Stimulated activated CD4-positive, alpha-beta T cell treated with anti-CD3 and anti-CD28 coated beads, Interleukin-12 subunit alpha, Interleukin-12 subunit beta, amount 100 ng/mL, for 24 hours (primary cell): ENCODE measurements at places on chromosomes 5 and 9.

GRCh38 chr9:115086886-115087285 is 31.1 kb downstream of the TNC start:
- no peak for DNase-seq

DNA sequence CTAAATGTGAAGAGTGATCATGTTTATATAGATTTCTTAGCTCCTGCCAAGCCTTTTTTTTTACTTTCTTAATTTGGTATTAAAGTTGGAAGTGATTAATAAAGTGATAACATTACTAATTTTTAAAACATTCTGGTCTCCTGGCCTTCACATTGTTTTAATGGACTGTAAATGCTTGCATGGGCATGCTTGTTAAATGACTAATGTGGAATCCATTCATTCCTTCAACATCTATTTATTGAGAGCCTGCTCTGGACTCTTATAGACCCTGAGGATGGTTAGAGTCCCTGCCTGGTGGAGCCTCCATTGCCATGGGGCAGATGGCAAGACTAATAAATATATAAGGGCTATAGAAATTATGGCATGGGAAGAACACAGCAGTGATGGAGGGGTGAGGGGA is 103.5 kb downstream of the NTRK2 start:
- no peak for DNase-seq

GRCh38 chr5:74237571-74238145 is 402.9 kb downstream of the ENC1 start:
- no peak for DNase-seq

- DNase-seq: no peak
These were observed 376.5 kb upstream of the DAB2 start for GRCh38 chr5:39801306-39801705.

GRCh38 chr5:116492776-116493175 is 81.8 kb downstream of the SEMA6A start:
- no peak for DNase-seq

GRCh38 chr5:457195-457961 is 14.4 kb downstream of the EXOC3 start:
- DNase-seq: no peak

- no peak for DNase-seq
These were observed 168.3 kb upstream of the PUM3 start for GRCh38 chr9:3012245-3012644.

GRCh38 chr5:63053019-63053638 is 474.5 kb downstream of the LRRC70 start:
- DNase-seq: no peak
